ENCODE measurements at places on chromosomes 16 and 17.

DNA sequence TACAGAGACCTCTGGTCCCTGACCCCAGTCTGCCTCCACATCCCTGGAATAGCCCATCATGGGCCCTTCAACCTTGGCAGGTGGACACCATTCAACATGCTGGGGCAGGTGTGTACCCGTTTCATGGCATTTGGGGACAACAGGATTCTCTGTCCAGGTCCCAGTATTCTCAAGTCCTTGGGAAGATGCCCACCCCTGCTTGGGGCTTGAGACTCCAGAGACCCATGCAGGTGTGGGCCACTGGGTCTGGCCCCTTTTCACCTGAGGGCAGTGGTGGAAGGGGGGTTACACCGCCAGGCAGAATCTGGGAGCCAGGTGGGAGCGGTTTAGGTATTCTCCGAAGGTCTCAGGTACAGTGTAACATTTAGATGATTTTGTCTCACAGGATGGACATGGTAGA, 37.1 kb upstream of the KSR1 start:
- DNase-seq: no peak

- peak; percentile 52 for DNase-seq
Measured at GRCh38 chr17:74779948-74780400, 3.8 kb upstream of the NAT9 start.

GRCh38 chr16:2475413-2476344, 752 bp downstream of the TBC1D24 start:
- DNase-seq: peak; percentile 72

DNA sequence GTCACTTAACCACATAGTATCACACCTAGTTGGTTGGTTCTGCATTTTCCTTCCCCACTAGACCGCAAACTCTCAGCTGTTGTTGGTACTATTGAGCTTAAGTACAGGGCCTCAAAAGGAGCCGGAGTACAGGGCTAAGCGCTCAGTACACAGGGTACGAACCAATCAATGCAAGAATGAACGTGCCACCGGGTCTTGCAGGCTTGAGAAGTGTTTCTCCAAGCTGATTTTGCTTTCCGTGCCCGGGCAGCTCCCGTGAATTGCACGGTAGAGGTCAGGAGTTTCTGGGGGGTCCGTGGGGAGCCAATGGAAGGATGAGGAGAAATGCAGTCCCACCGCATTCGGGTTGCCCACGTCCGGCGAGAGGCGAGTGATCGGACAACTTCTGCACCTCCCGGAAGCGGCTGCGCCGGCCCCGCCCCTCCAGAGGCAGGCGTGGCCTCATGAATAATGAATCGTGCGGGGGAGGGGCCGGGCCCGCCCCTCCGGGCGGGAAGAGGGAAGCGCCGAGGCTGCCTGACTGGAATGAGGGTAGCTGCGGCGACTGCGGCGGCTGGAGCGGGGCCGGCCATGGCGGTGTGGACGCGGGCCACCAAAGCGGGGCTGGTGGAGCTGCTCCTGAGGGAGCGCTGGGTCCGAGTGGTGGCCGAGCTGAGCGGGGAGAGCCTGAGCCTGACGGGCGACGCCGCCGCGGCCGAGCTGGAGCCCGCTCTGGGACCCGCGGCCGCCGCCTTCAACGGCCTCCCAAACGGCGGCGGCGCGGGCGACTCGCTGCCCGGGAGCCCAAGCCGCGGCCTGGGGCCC, at the start of gene SNTB2:
Gene SNTB2, plus strand, starts transcription at position 523 of the 804 bp plus-strand sequence. Its CDS starts 3 bp downstream, at position 526.
- DNase-seq: peak; percentile 92

Measured in GM13977 (cell line).